ENCODE measurements at places on chromosomes 11 and 22.

DNA sequence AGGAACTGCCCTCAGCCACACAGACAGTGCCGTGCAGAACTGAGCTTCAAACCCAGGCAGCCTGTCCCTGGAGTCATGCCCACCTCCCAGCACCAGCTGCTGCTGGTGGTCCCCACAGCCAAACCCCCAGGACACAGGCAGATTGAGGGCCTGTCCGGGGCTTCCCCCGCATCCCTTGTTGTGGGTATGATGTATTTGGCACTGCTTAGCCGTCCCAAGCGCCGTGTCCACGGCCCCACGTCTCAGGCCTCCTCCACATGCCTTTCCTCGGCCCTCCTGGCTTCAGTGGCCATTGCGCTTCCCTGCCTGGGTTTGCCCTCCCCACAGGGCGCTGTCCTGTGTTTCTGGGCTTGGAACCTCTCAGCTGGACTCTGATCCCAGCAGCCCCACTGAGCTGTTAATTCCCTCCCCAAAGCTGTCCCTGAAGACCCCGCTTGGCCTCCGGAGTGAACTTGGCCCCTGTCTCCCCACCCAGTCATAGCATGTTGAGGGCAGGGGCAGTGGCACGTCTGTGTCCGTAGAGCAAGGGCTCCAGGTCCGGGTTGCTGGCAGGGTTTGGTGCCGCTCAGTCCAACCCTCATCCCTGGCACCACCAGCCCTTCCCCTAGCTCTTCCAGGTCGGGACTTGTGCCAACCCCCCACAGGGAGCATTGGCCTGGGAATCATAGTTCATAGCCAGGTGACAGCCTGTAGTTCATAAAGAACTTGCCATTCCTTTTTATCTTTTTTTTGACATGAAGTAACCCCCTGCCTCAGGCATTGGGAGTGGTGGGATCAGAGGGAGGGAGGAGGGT, 34.5 kb upstream of the TEF start:
- no peak for DNase-seq

DNA sequence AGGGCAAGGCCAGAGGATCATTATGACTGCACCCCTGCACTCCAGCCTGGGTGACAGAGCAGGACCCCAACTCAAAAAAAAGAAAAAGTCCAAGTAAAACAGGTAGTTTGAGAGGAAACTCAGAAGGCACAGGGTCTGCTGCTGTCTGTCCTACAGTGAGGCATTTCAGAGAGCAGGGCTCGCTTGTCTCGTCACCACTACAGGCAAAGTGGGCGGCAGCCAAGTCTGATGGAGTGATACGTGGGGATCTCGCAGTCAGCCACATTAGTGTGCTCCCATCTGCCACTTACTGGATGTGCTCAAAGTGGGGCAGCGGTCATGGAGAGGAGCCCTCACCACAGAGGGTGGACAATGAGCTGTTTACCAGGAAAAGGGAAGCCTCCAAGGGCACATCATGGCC, 42.1 kb downstream of the PI4KA start:
- DNase-seq: no peak

DNA sequence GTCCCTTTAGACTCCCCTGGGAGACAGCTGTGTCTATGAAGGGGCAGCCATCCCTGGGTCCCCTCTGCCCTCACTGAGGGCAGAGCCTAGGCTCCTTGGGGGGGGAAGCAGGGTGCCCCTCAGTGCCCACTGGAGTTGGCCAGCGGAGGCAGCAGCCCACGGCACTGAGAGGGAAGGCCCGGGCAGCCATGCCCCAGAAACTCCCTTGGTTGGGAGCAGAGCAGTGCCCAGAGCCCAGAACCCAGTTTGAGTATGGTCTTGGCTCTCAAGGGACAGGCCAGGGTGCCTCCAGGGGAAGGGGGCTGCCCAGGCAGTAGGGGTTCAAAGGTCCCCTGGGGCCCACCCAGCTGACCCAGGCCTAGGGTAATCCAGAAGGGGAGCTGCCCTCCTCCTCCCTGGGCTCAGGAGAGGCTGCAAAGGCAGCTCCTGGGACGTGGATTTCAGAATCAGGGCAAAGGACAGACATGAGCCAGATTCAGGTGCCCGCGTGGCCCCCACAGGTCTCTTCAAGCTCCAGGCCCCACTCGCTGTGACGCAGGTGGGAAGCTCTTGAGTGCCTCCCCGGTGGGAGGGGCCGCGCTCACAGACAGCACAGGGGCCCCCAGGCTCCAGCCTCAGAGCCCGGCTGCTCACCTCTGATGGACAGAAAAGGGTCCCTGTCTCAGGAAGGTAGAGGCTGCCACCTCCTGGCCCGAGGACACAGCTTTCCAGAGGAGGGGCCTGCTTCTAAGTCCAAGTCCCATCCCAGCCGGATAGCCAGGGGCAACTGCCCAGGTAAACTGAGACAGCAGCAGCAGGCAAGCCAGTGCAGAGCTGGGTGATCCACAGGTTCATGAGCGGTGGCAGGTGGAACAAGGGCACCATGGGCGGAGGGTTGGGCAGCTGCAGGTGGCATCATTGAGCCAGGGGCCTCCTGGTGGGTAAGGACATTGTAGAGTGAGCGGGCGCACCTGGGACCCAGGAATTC, 2.6 kb downstream of the C11orf21 start:
- DNase-seq: no peak

DNA sequence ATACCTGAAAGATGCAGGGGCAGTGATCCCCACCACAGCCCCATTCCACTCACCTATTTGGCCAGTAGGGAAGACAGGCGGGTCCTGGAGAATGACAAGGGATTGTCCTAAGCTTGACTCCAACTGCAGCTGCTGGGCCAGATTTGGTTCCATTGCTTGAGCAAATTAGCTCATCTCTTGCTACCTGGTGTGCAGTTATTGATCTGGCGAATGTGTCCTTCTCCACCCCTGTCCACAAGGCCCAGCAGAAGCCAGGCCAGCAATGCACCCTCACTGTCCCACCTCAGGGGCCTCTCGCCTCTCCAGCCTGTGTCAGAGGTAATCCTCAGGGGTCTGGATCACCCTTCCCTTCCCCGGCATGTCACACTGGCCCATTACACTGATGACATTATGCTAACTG, 23.3 kb downstream of the TSPAN32 start:
- DNase-seq: no peak

- DNase-seq: no peak
These were observed 7.9 kb upstream of the SLN start for GRCh38 chr11:107719557-107720302.

DNA sequence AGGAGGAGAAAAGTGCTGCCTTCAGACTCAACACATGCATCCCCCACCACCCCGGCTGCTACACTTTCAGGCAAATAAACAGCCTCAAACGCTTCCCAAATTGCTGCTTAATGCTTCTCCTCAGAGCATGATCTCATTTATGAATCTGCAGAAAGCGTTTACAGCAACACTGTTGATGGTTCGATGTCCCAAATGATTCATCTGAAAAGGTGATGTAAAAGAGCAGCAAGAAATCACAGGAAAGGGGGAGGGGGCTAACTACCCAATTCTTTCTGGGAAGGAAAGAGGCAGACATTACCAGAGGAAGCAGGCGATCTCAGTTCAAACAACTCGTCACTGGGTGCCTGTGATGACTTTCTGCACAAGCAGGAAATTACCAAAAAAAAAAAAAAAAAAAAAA, 119.6 kb downstream of the TENM4 start:
- DNase-seq: no peak

DNA sequence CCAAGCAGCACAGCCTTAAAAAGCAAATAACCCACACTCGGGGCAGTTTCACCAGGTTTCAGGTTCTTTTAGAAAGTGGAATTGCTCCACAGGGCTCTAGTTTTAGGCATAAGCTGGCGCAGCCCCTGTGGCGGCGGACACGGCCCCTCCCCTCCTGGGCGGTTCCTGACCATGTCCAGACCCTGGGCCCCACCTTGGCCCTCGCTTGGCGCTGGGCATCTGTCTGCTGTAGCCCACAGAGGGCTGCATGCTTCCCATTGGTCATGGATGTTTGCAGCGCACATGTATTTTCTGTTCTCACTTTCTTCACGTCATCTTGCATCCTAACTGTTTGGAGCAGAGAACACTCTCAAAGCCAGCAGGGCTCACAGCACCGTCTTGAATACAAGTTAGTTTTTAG, 244.3 kb downstream of the BRD1 start:
- DNase-seq: no peak

- no peak for DNase-seq
These were observed at the start of gene TAGLN for GRCh38 chr11:117199053-117199915. TSS of gene TAGLN (plus strand) at chr11:117199370. CDS start at chr11:117203014, 3,644 bp downstream.
